ENCODE measurements at places on chromosomes 16 and 17.

GRCh38 chr16:85710732-85711131 lies 22.0 kb upstream of the GINS2 start:
- DNase-seq: no peak

- DNase-seq: no peak
Measured at GRCh38 chr16:85171759-85172454, 59.6 kb upstream of the CIBAR2 start.

DNA sequence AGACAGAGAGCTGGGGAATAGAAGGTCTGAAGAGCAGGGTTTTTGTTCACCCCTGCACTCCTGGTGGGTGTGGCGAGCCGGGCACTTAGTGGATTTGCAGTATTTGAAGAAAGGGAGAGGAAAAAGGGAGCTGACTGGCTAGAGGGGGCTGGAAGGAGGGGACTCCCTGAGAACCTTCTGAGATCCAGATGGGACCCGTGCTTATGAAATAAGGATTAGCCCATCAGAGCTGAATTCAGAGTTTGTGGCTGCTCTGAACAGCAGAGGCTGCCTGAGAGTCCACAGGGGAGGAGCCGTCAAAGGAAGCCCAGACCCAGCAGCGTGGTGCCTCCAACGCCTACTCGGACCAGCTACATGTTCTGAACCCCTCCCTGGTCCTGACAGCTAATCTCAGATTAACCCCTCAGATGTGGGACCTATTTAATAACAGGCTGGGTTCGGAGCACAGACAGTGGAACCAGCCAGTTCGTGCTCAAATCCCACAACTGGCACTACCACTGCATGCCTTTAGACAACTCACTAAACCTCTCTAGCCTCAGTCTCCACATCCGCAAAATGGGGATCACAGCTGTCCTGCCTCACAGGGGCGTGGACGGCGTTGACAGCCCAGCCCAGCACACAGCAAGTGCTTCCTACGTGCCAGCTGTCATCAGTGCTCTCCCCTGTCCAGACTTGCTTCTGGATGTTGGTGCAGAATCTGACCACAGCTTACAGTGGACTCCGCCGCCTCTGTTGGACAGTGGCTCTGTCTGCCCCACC lies 70.6 kb downstream of the DYNLRB2 start:
- peak; percentile 68 for DNase-seq

DNA sequence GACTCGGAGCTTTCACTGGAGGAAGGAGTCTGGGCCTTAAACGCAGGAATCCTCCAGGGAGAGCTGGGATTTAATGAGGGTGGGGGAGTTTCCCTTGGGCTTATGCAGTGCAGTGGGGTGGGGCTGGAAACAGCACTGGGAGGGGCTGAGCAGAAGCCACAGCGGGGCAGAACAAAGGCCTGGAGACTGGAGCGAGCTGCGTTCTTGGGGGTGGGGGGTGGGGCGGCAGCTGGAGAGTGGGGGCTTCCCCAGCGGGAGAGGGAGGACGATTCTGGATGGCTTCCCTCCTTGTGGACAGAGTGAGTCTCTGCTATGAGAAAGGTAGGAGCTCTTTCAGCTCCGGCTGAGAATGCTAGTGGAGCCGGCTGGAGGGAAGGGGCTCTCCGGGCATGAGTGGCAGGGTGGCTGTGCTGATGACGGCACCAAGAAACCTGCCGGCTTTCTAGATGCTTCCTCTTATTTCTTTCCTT lies 406.0 kb downstream of the SEC14L1 start:
- no peak for DNase-seq

- DNase-seq: no peak
Measured at GRCh38 chr17:81842725-81843504, 8.1 kb upstream of the PPP1R27 start.

DNA sequence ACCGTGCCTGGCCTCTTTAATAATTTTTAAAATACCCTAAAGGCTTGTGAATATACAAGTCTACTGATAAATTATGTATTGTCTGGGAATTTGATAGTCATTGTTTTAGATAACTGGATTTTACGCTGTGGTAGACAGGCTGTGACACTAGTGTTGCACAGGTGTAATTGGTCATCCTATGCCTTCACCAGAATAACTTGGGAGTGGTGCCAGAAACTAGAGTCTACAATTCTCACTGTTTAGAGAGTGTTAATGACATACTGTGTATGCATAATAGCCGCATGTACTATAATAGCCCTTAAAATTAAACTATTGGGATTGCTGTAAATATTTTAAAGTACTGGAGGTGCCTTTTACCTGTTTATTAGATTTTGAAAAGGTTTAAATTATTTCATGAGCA lies 11.4 kb downstream of the CNEP1R1 start:
- DNase-seq: no peak

DNA sequence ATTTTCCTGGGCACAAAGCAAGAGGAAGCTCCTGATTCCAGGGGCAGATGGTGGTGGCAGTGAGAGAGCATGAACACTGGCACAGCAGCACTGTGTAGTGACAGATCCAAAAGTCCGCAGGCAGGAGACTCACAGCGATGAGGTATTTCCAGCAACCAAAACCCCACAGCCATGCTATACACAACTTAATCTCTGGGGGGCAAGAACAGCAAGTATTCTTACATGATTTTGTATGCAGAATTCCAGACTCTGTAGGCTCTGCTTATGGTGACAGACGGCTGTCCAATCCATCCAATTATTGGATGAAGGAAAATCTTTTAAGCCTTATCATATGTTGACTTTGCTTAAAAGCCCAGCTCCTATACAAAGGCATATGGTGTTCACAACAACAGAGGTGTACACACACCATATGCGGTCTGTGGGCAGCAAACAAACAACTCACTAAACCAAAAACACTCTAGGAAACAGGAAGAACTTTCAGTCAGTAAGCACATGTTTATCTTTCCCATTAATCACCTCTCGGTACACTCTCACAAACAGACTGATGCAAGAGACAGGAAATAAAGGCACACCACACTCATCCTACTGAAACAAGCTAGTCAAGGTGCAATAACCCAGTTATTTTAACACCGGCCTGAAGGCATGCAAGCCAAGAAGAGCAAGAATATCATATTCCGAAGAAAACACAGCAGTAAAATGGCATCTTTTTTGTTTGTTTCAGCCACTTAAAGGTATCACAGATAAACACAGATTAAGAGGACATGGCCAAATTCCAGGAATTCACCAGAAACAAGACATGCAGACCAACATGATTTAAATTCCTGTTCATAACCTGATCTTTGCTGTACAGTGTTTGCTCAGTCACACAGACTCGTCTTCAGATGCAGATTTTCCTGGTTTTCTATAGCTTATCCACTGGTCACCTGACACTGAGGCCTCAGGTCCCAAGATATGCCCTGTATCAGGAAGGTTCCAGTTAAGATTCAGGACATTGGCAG lies 47.8 kb downstream of the ERN1 start:
- DNase-seq: no peak

DNA sequence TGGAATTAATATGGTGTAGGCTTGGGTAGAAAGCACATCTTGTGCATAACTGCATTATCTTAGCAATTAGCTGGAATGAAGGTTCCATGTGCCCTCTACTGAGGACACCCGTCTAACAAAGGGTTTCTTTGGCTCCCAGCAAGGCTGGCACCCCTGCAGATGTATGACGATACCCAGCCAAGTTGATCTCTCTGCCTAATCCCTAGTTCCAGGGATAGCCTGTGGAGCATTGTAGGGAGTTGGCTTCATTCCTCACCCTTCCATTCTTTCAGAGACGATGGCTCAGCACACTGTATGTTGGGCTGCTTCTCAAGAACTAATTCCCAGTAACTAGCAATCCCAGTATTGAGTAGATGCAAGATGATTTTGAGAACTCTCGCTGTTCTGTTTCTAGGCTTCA lies 182.5 kb downstream of the SNX29 start:
- no peak for DNase-seq

DNA sequence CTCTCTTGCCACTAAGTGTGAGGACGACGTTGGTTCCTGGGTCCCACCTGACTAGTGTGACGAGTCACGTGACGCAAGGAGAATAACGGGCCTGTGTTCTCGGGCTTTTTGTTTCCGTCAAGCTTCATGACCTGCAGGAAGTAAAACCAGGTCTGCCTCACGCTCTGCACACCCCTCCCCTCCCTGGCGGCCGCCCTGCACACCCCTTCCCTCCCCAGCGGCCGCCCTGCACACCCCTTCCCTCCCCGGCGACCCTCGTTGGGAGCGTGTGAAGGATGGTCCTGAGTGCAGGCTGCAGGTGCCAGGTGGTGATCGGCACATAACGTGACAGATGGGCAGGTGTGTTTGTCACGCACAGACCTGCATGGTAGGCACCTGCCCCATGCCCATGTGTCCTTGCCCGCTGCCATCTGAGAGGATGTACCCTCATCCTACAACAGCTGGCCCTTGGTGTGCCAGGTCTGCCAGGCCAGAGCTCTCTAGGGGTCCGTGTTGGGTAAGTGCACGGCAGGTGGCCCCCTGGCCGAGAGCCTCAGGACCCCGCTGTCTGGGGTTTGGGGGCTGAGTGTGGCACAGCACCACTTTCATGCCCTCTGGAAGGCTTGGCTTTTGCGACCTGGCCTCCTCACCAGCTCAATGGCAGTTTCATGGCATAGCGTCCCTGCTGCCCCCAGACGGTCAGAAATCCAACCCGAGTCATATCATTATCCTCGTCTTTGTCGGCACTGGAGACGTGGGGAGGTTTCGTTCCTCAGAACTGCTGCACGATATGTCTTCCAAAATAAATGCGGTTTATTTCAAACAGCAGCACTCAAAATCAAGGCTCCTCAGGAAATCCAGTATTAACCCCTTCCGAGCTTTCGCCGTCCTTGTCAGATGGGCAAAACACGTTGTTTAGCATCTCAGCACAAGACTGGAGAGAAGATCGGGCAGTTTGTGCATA lies 191.8 kb upstream of the CHMP6 start:
- DNase-seq: no peak

DNA sequence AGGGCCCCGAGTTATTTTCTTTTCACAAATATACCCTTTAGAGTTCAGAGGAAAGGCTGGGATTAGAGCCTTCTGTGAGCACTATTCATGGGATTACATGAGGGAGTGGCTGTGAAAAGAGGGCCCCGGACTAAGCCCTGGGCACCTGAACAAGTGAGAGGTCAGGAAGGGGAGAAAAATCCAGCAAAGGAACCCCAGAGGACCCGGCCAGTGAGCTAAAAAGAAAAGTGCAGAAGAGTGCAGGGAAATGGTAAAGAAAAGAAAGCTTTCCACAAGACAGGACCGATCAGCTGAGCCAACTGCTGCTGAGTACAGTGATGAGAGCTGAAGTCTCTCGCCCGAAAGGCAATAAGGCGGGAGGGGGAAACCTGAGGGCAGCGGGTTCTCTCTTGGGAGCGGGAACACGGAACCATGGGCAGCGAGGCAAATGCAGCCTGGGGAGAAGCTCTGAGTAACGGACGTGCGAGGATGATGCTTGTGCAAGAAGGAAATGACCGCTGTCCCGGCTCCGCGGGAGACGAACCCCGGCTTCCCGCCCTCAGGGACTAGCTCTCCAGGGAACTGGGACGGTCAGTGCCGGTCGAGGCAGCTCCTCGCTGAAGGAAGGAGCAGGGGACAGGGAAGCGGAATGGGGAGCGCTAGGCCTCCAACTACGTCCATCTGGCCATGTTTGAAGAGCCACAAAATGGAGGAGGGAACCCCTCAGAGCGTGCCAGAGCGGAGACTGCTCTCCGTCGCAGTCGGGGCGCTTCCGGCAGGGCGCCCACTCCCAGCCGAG lies 665 bp upstream of the ALDH3A2 start:
- peak; percentile 72 for DNase-seq

- DNase-seq: no peak
Measured at GRCh38 chr16:28182183-28182582, 29.6 kb downstream of the XPO6 start.

DNA sequence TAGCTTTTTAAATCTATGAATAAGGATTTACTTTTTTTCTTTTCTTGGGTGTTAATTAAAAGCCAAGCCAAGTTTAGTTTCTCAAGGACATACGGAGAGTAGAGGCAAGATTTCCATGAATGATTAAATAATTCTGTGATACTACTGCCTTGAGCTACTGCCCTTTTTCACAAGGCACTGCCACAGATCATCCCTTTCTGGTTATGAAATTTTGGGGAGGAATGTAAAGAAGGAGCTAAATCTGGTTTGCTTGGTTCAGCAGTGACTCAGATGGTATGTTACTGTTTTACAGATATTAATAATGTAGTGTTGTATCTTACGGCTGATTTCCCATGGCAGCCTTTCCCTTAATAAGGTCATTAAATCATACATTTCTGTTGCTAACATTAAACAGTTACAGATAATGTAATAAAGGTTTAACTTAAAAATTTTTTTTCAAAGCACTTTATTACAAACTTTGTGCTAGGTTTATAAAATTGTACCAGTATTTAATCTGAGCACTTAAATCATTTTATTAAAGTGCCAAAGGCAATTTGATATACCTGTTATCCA lies 2.6 kb downstream of the WSB1 start:
- no peak for DNase-seq
